ENCODE measurements at places on chromosomes 7 and 10.
A peak's percentile ranks its signal among the peaks of the same experiment; 100 is the strongest.

DNA sequence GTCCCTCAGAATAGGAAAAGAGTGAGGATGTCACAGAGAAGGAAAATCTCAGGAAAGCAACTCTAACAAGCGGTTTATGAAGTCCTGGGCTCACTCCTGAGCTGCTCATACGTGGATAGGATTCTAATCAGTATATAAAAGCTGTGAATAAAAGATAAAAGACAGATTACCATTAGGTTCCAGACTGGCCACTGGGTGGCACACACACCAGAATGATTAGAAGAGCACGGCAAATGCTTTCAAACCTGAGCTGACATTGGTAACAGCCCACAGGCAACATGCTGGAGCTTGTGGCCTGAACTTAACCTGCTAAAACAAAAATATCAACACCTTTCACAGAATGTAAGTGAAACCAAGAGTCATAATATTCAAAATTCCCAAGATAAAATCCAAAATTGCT, 370.8 kb downstream of the GRID1 start:
- DNase-seq = no peak

DNA sequence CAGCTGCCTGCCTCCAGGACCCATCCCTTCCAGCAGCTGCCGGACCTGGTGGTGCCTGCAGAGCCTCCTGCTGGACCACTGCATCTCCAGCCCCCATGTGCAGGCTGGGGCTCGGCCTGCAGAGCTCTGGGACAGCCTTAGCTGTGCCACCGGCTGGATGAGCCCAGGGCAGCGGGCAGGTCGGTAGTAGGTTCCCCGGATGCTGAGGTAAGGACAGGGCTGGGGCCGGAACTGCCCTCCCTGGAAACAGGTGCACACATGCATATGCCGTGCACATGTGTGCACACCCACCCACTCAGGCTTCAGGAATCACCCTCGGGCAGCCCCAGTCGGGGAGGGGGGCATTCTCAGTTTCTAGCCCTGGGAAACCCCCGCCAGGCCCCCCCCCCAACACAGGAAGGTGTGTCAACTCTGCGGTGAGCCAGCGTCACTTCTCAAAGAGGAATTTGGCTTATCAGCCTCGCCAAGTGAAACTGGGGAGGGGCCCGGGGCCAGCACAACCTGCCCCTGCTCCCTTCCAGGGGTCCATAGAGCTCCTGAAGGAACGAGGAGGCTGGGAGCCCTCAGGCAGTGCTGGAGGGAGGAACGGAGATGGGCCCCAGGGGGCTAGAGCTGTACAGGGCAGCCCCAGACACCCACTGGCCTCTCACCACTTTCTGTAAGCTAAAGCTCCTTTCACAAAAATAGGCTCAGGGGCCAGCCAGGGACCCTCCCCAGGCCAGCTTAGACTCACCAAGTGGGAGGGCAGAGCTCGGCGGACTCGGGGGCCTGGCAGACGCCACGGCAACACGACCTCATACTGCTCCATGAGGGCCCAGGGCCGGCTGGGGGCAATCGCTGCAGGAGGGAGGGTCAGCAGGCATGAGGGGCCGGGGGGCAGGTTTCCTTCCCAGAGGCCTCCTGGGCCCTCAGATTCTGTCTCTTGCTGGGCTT, 1.7 kb downstream of the ADAM8 start:
- DNase-seq = peak; percentile 57

DNA sequence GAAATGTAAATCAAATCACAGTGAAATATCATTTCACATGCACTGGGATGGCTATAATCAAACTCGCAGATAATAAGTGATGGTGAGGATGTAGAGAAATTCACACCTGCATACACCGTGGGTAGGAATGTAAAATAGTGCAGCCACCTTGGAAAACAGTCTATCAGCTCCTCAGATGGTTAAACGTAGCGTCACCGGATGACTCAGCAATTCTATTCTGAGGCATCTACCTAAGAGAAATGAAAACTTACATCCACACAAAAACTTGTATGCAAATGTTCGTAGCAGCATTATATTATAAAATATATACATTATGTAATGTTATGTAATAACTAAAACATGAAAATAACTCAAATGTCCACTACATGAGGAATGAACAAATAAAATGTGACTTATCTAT, 38.9 kb downstream of the SH3PXD2A start:
- no peak for DNase-seq

DNA sequence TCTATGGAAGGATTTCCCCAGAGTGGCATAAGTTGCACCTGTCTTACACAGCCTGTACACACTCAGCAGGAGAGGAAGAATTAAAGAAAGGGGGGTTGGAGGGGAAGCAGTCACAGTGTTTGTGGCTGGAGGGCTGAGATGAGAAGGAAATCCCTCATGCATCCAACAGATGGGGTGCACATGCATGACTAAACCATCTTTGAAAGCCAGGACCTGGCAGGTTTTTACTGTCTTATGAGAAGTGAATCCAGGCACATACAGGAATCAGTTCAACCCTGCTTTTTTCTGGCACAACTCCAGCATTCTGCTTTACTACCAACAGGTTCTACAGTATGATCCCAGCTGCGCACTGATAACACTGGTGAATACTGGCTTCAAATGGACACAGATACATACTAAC, 107.7 kb downstream of the CACNA2D1 start:
- DNase-seq = no peak

- DNase-seq = no peak
Observed at GRCh38 chr7:1242256-1242605, 9.6 kb downstream of the UNCX start.

DNA sequence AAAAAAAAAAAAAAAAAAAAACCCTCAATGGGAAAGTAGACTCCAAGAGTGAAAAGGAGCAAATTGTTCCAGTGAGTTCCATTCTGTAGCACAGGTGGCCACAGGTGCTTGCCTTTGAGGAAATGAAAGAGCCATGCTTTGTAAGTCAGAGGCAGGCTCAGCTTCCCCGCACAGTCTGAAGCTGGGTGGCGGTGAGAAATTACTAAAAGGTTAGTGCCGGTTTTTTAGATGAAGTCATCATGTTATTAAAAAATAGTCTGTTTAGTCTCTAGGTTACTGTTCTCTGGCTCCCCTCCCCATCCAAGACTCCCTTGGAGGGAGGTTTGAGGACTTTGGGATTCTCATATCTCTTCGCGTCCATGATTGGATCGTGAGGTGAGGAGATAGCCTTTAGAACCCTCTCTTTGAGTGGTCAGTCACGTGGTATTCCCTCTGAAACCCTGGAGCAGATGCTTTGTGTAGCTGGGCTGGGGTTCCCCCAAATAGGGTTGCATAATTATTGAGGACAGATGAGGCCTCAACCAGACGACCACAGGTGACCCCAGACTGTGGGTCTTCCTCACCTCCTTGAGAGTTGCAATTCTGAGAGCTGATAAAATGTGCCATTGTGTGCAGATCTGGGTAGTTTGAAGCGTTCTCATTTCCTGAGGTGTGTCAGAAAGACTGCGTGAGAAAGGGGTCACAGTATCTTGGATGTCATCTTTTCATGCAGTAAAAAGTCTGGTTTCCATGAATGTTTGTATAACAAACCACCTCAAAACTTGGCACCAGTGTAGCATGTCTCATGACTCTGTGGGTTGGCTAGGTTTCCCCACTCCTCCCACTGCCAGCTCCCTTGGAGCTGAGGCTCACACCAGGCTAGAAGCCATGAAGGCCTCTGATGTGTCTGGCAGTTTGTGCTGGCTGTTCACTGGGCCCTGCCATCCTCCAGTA, 27.1 kb downstream of the OGDH start:
- peak; percentile 70 for DNase-seq

DNA sequence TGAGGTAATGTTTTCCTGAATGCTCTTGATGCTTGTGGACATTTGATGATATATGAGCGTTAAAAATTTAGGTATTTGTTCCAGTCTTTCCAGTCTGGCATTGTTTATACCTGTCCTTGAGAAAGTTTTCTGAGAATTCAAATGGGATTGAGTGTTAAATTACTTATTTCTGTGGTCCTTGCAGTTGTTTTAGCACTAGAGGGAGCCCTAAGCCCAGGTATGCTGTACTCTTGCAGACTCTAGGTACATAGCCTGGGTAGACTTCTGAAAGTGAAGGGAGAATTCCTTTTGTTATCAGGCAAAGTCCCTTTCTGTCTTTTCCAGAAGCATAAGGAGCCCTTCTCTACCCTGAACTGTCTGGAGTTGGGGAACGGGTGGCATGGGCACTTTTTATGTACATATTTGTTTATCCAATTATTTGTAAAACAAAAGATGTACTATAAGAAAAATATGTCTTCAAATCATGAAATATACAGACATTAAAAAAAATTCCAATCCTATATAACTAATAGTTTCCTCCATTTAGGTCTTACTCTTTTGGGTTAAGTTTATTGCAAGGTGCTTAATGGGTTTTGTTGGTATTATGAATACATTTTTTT, 262.1 kb downstream of the ATRNL1 start:
- DNase-seq = no peak

DNA sequence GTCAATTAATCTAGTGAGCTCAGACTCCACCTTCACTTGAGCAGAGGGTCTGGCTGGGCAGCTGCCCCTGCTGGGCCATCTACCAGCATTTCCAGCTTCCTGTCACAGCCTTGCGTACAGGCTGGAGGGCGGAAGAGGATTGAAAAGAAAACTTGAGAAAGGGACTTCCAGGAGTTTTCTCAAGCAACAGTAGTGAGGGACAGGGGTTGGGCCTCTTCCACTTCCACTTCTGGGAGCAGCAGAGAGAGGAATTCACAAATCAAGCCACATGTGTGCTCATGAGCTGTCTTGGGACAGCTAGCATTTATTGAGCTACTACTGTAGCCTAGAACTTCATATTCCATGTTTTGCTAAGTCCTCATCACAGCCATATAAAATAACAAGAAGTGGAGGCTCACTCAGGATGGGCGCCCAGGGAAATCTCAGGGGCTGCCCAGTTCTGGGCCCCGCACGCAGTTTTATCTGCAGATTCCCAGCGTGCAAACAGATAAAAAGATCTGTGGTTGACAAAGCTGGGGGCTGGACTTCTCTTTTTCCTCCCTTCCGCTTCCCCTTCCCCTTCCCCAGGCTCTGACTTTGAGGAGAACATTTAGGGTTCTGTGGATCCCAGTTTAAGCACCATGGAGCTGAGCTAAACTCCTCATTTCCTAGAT, 135.8 kb downstream of the RGS10 start:
- DNase-seq = no peak

DNA sequence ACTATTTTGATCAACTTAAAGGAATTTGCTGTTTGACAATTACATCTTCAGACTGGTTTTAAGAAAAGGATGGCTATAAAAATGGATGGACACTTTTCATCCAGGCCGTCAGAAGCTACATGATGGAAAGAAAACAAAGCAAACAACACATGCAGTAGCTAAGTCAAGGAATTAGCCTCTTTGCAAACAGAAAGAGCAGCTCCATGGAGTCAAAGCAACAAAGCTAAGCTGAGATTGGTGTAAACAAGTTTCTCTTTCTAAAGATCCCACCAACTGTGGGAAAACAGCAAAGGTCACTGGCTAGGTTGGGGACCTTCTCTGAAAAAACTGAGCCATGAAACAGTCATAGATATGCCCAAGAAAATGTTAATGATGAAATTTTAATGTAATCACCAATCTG, 98.9 kb downstream of the RNF133 start:
- no peak for DNase-seq

- DNase-seq = no peak
Observed at GRCh38 chr10:100349087-100349486, 2.1 kb downstream of the SCD start.

DNA sequence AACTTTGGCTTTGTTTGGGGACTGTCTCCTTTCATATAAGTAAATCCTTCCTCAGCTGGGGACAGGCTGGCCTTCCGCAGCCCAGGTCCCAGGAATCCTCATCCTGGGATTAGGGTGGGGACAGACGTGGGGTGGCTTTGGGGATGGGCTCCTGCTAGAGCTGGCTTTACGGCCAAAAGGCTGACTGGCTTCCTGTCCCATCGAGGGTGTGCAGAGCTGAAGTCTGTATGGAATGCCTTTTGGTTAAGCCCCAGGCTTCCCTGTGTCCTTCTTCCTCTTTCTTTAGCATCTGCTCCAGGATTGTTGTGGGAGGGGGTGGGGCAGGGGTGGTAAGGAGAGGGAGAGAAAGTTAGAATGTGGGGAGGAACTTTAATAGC, 59.4 kb upstream of the AQP1 start:
- no peak for DNase-seq

DNA sequence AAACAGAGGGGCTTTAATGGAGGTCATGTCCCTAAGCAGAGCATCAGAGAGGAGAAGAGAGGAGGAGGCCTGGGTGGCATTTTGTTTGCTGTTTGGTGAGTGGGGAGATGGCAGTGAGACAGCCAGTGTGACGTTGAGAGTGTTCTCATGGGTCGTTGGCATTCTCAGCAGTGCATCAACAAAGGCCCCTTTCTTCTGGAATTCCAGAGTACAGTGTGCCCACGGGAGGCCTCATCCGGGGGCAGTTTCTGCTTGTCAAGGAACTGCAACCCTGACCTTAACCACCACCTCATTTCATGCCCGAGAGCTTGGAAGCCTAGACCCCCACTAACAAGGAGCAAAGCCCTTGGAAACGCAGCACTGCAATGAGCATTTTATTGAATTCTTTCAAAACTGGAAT, 92.9 kb downstream of the CELF2 start:
- DNase-seq = no peak

- DNase-seq = no peak
Observed at GRCh38 chr10:83991986-83992753, 147.1 kb upstream of the GHITM start.

DNA sequence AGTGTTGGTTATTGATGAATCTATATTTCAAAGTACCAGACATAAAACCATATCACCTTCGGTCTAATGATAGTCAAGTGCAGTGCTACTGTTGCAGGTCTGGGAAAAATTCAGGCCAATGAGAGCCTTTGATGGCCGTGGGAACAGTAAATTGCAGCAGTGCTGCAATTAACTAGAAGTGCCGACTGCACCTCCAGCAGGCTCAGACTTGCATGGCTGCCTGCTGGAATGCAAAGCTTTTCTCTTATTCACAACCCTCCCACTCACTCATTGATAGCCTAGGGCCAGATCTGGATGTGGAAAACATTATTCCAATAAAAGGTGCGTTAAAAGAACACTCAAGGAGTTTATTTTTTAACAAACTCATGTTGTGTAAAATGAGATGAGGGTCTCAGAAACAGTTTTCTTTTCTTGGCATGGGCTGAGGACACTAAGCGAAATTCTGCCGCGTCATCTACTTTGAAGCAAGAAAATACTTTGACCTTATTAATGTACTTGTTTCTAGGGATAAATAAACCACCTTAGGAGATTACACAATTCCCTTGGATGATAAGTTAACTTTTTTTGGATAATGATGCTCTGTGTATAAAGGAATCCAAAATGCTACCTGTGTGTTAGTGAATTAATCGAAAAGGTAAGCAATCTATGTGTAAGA, 17.1 kb downstream of the PLXDC2 start:
- DNase-seq = no peak

GRCh38 chr10:70952401-70952800, 64.0 kb upstream of the PCBD1 start:
- no peak for DNase-seq

GRCh38 chr7:101216860-101217387, 457 bp downstream of the PLOD3 start:
- peak; percentile 52 for DNase-seq

Measured in stimulated activated naive CD8-positive, alpha-beta T cell treated with anti-CD3 and anti-CD28 coated beads, Interleukin-15, amount 100 ng/mL, for 72 hours (primary cell).